Substantia nigra (tissue), 51 donors: ENCODE measurements at places on chromosomes 12 and 14.

- no peak for DNase-seq
Measured at GRCh38 chr14:38868399-38869290, 234.4 kb downstream of the SEC23A start.

- DNase-seq: no peak
Measured at GRCh38 chr12:97984974-97985580, 522.5 kb downstream of the RMST start.

GRCh38 chr14:68548194-68549076, 244.4 kb downstream of the ZFP36L1 start:
- DNase-seq: peak; percentile 48

GRCh38 chr14:35158951-35159653, 36.8 kb downstream of the PRORP start:
- no peak for DNase-seq

- peak; percentile 18 for DNase-seq
Measured at GRCh38 chr12:50765095-50765911, 1.4 kb downstream of the ATF1 start.

GRCh38 chr12:4282103-4282891, 8.7 kb downstream of the CCND2 start:
- DNase-seq: no peak

GRCh38 chr12:64976131-64976530, 145.0 kb downstream of the WIF1 start:
- DNase-seq: no peak

- no peak for DNase-seq
Measured at GRCh38 chr12:79347866-79348265, 342.9 kb downstream of the PAWR start.

- no peak for DNase-seq
Measured at GRCh38 chr14:23147676-23148075, 28.6 kb upstream of the CEBPE start.

DNA sequence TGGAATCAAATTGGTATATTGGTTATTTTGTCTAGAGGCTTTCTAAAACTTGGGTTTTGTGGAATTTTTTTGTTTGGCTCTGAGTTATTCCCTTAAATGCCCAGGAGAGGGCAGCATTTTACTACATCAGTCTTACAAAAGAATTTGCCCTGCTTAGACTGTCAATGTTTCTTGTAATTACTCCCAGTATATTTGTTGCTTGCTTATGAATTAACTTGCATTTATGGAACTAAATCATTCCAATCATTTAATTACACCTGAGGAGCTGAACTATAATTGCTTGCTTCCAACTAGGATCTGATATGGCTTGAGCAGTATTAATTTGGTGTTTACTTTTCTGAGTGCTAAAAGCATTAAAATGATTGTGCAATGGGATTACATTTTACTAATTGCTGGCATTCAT, 48.7 kb downstream of the MIPOL1 start:
- DNase-seq: no peak

GRCh38 chr14:49946320-49947141, 53.6 kb downstream of the ARF6 start:
- no peak for DNase-seq

DNA sequence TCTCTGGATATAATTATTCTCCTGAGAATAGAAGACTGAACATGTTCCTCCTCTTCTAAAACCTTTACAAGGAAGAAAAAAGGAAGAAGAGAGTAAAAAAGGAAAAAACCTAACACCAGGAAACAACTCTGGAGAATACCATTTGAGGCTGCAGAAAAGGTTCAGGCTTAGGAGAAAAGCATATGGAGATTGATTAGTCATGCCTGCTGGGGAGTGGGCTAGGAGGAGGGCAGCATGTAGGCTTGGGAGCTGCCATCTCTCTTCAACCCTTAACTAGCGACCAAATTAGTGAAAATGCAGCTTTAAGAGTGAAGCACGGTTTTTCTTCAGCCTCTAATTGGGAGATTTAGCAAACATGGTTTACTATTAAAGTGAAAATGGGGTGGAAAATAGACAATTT, 273.0 kb upstream of the CRY1 start:
- DNase-seq: no peak

- DNase-seq: no peak
Measured at GRCh38 chr12:109968032-109968420, 28.1 kb downstream of the GIT2 start.

- no peak for DNase-seq
Measured at GRCh38 chr14:34989762-34990161, 7.0 kb downstream of the SRP54 start.

GRCh38 chr14:92704821-92705220, 43.6 kb downstream of the LGMN start:
- DNase-seq: no peak

- no peak for DNase-seq
Measured at GRCh38 chr12:69046363-69046762, 113.4 kb upstream of the CPM start.

DNA sequence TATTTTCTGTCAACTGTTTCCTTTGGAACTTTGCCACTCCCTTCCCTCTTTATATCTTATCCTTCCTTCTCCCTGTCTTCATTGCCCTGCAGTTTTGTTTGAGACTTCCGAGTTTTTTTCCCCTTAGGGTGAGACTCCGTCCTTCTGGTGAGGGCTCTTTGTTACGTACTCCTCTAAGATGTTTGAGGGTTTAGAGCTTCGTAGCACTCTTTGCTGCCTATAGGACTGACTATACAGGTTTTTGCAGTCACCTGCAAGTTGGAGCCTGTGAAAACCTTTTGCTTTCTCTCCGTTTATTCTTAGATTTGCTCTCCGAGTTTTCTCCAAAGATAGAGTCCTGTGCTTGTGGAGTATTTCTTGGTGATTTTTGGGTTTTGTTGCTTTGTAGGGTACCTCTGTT, 41.7 kb upstream of the MYRFL start:
- DNase-seq: no peak

GRCh38 chr12:131773582-131774221, 54.5 kb upstream of the MMP17 start:
- DNase-seq: no peak

DNA sequence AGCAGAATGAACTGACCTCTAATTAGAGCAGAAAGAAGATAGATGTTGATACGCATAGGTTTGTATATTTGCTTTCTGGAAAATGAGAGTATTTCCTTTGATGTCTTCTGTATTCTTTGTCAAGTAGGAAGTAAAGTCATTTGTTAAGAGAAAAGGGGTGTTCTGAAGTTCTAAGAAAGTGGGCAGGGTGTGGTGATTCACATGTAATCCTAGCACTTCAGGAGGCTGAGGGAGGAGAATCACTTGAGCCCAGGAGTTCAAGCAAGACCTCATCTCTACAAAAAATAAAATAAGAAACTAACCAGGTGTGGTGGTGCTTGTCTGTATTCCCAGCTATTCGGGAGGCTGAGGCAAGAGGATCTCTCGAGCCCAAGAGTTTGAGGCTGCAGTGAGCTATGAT, 2.8 kb downstream of the RHNO1 start:
- no peak for DNase-seq

- DNase-seq: no peak
Measured at GRCh38 chr14:20294636-20295035, 11.1 kb downstream of the TTC5 start.

DNA sequence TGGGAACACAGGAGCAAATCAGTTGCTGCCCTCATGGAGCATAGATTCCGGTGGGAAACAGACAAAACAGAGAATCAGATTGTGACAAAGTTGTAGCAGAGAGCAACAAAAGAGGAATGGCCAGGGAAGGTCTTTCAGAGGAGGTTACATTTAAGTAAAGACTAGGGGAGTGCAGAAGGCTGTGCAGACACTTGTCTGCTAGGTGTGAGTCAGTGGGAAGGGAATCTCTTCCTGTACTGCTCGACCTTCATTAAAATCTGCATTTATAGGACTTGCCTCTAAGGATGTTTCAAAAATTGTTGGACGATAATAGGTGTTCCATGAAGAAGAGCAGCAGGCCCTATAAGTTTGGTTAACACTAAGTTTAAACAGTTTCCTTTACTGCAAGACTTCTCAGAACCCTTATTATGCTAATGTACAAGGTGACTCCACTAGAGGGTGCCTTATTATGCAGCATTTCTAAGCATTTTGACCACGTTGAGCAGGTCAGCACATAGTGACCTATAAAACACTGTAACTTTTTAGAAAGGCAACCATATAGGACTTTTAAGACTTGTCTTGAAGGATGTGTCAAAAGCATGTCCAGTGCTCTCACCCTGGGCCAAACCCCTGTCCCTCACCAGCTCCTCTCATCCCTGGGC, 91.8 kb upstream of the RIC8B start:
- no peak for DNase-seq

GRCh38 chr12:52243856-52244614, 11.0 kb downstream of the KRT7 start:
- DNase-seq: no peak

- DNase-seq: no peak
Measured at GRCh38 chr12:2057795-2058408, 5.1 kb downstream of the CACNA1C start.

DNA sequence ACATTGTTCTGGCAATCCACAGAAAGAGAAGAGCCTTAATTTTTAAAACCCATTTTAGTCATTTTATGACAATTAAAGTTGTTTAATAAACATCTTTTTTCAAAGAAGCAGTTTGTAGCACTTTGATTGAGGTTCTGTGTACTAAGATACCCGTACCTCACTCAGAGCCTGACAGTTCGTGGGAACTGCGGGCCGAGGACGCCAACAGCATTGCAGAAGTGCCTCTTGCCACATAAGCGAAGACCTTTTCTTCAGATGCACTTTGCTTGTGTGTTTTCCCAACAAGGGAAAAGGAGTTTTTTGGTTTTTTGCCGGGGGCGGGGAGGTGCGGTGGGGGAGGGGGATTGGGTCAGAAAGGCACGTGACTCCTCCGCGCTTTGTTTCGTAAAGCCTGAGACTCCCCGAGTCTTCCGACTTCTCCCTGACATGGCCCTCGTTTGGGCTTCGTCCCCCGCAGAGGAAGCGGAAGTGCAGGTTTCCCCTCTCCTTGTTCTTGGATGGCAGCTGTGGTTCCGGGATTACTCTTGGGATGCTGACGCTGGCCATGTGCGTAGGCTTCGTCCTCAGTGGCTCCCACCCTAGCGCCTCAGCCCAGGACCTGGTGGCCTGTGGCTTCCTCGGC, 70.8 kb downstream of the WDR20 start:
- DNase-seq: no peak

GRCh38 chr14:79333198-79333546, 878.1 kb downstream of the DIO2 start:
- no peak for DNase-seq

DNA sequence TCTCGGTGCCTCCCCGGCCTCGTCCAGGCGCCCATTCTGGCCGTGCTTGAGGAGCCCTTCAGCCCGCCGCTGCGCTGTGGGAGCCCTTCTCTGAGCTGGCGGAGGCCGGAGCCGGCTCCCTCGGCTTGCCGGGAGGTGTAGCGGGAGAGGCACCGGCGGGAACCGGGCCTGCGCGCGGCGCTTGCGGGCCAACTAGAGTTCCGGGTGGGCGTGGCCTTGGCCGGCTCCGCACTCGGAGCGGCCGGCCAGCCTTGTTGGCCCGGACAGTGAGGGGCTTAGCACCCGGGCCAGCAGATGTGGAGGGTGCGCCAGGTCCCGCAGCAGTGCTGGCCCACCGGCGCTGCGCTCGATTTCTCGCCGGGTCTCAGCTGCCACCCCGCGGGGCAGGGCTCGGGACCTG, 168.7 kb upstream of the RPL10L start:
- no peak for DNase-seq

DNA sequence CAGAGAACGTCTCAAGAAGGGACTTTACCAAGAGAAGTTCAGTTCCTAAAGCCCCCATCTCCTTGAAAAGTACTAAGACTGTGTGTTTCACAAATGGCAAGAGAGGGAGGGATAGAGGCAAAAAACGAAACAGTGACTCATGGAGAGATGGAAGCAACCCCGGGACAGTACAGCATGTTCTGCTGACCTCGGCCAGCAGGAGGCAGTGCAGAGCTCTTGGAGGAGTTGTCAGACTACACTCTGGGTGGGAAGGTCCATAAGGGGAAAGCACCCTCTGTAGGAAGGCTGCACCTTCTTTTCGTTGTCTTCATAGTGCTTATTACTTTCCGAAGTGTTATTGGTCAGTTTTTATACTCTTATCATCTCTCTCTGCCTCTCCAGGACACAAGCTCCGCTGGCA, 525.2 kb upstream of the CCDC196 start:
- no peak for DNase-seq

GRCh38 chr14:76486251-76486743, 110.4 kb downstream of the ESRRB start:
- DNase-seq: no peak

GRCh38 chr12:110227138-110227537, 53.9 kb upstream of the ATP2A2 start:
- DNase-seq: no peak

GRCh38 chr12:6998715-6999451, 19.4 kb downstream of the LPCAT3 start:
- no peak for DNase-seq

DNA sequence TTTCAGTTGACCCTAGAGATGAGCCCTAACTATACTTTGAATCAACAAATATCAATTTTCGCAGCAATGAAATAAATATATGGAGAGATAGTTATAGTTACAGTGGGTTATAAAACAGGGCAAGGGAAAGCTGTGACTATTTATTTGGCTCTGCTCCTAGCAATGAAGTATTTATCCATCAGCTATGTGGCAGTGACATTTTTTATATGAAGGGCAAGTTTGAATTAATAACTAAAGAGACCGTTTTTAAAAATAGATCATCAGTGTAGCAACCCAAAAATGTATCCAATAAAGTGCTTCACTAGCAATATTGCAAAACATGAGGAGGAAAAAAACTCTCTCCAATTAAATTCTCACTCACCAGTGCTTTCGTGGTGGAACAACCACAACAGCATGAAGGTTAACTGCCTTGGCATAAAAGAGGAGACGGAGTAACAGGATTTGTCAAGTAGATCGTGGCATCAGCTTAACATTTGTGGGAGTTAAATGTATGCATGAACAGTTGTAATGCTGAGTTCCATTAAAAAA, 58.1 kb upstream of the NUDT4 start:
- DNase-seq: no peak

- DNase-seq: no peak
Measured at GRCh38 chr14:36656687-36657398, 4.8 kb upstream of the PAX9 start.

DNA sequence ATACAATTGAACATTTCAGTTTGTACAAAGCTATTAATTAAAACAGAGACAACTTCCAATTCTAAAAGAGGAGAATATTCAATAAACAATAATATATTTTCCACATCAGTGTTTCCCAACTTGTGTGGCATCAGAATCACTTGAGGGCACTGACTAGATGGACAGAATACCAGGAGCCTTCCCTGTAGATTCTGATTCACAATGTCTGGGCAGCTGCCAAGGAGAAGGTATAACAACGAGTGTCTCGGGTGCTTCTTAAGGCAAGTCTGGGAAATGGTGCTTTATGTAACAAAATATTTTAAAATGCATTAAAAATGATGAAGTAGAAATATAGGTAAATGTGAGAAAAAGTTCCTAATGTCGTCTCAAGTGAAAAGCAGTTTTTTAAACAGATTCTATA, 26.2 kb downstream of the GALC start:
- no peak for DNase-seq

- no peak for DNase-seq
Measured at GRCh38 chr12:124148481-124149273, 146.2 kb upstream of the RFLNA start.

DNA sequence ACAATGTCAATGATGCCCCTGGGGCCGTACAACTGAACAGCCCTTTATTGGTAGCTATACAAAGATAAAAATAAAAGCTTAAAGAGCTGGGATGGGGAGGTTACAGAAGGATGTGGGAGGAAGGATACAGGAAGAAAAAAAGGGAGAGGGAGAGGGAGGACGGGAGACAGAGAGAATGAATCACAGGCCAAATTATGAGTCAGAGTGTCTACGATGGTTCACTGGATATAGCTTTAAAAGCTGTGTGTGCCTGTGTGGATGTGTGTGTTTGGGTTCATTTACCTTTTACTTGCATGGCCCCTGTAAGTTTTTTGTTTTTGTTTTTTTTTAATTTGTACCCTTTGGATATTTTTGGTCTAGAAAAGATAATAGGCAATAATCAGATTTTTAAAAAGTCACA, 111.9 kb downstream of the CCDC60 start:
- no peak for DNase-seq
